ENCODE measurements at places on chromosomes 2 and 18.

DNA sequence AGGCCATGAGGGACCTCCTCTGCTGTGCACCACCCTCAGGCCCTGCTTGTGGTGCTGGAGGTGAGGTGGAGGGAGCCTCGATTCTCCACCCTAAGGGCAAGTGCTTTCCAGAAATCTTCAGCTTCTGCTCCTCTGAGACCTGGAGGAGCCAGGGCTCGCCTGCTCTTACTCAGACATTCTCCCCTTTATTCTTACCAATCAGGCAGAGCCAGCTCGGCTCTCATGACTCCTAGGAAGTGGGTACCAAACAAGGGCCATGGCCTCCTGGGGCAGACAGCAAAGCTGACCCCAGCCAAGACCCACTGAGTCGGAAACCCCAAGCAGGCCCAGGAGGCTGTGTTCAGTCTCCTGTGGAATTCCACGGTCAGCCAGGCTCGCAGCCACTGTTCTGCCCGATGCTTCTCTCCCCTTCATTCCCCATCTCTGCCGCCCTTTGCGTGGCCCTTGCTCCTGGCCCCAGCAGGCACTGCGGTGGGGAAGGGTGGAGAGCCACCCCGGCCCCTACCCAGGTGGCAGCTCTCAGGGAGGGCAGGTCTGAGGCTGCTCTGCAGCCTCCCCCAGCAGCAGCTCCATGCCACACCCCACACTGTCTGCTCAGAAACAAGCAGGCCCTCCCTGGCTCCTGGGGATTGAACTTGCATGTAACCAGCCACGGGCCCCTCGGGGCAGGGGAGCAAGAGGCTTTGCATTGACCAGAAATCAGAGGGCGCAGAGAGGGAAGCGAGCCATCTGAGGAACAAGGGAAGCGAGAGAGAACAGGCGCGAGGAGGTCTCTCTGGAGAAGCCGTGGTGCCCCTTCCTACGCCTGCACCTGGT is 24.0 kb downstream of the HS1BP3 start:
- DNase-seq, result no peak

DNA sequence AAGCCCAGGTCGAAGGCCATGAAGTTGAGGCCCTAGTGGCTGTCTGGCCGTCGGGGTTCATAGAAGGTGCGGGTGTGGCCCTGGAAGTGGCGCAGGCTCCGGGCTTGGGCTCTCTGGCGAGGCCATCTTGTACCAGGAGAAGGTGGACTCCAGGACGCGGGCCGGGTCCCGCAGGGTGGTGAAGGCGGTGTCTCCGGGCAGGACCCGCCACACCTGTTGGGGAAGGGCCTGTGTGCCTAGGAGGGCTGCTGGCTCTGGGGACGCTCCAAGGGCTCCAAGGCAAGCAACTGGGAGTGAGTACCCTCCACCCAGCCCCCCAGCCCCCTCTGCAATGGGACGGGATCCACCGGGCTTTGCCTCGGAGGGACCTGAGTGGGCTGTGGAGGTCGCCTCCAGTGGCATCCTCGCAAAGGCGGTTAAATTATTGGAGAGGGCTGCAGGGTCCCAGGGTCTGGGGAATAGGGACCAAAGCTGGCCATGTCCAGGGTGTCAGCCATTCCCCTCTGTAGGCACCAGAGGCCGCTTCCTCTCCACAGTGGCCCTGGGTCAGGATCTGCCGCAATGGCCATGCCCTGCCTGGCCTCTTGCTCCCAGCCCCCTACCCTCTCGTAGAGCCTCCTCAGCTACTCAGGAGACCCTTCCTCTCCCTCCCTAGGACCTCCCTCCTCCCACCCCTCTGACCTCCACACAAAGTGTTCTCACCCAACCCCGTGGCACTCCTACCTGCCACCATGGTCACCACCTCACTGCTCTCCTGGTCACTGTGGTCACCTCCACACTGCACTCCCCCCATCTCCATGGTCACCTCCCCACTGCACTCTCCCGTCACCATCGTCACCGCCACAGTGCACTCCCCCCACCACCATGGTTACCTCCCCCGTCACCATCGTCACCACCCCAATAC is 10.3 kb downstream of the AQP12A start:
- no peak for DNase-seq

GRCh38 chr2:145289946-145290345 is 770.0 kb upstream of the ZEB2 start:
- DNase-seq, result no peak

GRCh38 chr2:44894058-44894457 is 47.4 kb upstream of the SIX3 start:
- no peak for DNase-seq

- DNase-seq, result no peak
Measured at GRCh38 chr2:9462313-9462712, 12.0 kb upstream of the IAH1 start.

DNA sequence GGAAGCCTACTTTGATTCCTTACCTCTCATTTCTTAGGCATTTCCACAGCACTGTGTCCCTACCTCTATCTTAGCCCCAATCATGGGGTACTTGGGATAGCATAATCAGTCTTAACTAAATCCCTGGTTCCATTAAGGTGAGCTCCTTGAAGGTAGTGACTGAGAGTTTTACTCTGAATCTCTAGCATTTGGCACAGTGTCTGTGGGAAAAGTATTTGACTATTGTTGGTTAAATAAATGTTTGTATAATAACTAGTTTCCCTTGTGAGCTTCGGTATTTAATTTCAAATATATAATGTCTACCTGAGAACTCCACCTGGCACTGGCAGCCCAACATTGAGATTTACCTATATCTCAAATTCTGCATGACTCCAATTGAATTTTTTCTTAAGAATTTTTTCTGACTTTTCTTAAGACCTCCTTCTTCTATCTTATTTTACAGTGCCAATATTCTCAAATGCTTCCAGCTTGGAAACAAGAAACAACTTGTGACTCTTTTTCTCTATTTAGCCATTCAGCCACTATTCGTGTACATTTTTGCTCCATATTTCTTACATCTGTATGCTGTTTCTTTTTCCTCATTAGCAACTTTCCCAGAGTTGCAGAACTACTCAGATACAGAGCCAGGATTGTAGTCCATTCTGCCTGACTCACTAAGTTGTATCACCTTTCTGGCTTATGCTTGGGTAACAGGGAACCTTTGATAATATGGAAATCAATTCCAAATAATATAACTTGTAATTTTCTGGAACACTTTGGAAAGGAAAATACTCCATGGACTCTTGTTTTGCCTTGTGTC is 214.0 kb upstream of the NT5C1B start:
- DNase-seq, result no peak

- DNase-seq, result no peak
Measured at GRCh38 chr2:11775384-11775783, 29.0 kb downstream of the LPIN1 start.

DNA sequence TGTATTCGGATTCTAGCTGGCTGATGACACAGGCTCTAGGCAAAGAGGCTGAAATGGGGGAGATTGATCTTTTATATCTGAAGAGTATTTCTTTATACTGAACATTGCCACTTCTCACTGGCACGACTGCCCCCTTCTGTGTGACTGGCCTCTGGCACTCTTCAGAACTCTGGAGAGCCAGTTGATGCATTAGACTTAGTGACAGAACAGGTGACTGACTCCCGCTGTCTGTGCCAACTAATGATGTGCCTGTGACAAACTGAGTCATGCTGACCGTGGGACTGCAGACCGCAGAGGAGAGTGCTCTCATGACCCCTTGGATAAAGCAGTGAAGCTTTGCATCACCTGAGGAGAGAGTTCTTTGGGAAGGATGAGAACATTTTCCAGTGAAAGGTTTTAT is 14.4 kb downstream of the MGAT5 start:
- DNase-seq, result no peak

- peak; percentile 53 for DNase-seq
Measured at GRCh38 chr18:46337271-46337670, 233.1 kb downstream of the HAUS1 start.

- no peak for DNase-seq
Measured at GRCh38 chr2:221802089-221802488, 230.0 kb upstream of the EPHA4 start.

GRCh38 chr18:76487782-76488181 is 7.3 kb downstream of the ZNF516 start:
- peak; percentile 79 for DNase-seq

DNA sequence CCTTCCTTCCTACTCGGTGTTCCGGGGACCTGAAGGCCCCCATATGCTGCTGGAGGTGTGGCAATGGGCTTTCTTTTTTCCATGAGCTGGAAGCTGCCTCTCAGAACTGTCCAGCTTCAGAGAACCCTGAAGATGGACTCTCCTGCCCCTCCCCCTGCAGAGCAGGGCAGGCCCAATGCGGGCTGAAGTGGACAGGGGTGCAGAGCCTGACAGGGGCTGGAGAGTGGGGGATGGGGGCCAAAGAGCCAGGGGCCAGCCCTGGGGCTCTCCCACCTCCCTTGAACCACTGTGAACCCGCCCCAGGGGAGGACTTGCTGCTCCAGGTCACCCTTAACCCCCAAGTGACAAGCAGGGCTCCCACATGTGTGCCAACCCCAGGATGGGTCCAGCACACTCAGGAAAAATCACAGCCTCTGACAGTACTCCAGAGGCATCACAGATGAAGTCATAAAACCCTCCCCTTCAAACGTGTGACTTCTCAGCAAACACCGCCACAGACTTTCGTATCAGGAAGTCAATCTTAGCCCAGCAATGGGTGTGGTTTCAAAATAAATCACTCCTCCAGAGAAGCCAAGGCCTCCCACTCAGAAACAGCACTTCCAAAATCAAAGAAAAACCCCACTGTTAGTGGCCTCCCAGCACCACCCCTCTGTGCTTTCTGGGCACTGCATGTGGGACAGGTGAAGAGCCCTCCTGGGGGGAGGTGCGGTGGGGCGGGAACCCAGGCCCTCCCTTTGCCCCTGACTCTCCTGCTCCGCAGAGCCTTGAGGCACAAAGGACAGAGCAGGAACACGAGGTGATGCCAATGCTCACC is 135.8 kb downstream of the HDAC4 start:
- DNase-seq, result no peak

- no peak for DNase-seq
Measured at GRCh38 chr2:128606837-128607236, 288.2 kb upstream of the HS6ST1 start.

- no peak for DNase-seq
Measured at GRCh38 chr2:10792660-10793400, 19.8 kb downstream of the PDIA6 start.

DNA sequence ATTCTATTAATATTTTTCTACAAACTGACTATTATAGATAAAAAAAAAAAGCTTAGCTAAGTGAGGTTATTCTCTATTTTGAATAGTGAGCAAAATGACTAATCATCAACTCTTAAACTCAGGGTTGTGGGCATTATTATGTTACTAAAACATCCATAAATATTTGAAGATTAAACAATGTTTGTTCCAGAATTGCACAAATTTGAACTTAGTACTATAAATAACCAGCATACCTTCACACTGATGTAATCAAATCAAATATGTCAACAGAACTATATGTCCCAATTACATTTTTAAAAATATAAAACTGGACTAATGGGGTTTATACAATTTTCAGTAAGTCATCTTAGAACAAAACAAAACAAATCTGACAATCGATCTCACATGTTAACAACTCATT is 800.9 kb downstream of the LRP1B start:
- DNase-seq, result no peak

DNA sequence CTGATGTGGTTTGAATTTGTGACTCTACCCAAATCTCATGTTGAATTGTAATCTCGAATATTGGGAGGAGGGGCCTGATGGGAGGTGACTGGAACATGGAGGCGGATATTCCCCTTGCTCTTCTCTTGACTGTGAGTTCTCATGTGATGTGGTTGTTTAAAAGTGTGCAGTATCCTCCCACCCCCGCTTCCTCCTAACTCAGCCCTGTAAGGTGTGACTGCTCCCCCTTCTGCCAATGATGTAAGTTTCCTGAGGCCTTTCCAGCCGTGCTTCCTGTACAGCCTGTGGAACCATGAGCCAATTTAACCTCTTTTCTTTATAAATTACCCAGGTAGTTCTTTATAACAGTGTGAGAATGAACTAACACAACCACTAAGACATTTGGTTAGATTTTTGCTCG is 458.4 kb downstream of the THSD7B start:
- DNase-seq, result no peak

DNA sequence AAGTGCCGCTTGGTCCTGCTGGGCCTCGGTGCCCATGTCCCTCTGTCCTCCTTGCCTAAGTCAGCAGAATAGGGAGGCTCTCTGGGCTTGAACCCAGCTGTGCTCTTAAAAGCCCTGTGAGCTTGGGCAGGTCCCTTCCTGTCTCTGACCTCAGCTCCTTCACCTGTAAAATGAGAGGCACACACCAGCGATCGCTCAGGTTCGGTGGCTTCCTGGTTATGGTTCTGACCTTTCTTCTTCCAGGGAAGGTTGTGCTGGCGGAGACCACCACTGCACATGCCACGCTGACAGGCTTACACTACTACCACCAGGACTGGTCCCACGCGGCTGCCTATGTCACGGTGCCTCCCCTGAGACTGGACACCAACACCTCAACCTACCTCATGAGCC is 36.1 kb upstream of the MAPRE3 start:
- DNase-seq, result no peak

- no peak for DNase-seq
Measured at GRCh38 chr2:207182911-207183310, 17.2 kb upstream of the KLF7 start.

GRCh38 chr2:168858146-168858545 is 32.1 kb downstream of the SPC25 start:
- DNase-seq, result no peak

DNA sequence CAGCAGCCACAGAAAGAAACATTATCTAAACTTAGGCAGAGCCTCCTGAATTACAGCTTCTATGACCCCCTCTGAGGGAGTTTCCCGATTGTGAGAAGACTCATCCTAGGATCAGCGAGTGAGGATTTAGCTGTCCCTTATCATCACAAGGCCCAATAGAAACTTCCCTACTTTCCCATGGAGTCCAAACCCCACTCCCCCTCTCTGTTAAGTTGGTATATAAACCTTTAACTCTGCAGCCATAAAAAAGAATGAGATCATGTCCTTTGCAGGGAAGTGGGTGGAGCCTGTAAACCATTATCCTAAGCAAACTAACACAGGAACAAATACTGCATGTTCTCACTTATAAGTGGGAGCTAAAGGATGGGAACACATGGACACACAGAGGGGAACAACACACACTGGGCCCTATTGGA is 78.8 kb downstream of the MYL12B start:
- DNase-seq, result no peak

DNA sequence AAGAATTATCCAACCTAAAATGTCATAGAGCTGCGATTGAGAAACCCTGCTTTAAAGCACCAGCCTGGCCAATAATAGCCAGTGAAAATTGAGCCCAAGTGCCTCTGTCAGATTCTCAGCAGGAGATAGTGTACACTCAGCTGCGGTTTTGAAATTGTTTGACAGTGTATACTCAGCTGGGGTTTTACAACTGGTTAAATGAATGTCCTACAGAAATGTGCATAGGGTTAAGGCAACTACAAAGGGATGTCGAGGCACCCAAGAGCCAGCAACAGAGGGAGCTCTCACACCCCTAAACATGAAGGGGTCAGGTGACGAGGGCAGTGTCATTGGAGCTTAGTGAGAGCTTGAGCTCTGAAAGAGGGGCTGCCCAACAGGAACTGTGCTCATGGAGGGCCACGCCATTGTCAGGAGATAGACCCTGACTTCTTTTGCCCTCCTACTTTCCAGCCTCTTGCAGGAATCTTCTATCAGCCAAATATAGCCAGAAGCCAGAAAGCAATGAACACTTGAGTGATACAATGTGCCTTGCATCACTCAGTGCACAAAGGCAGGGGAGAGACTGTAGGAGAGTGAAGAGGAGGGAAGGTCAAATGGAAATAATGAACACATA is 15.1 kb downstream of the ACTG2 start:
- DNase-seq, result no peak

- no peak for DNase-seq
Measured at GRCh38 chr2:8409461-8410260, 272.2 kb upstream of the ID2 start.
